ENCODE measurements at places on chromosomes 11 and 22.

GRCh38 chr11:41113160-41113559 lies 346.3 kb downstream of the LRRC4C start:
- no peak for DNase-seq

- DNase-seq, result no peak
Observed at GRCh38 chr11:118915941-118916841, 9.5 kb downstream of the BCL9L start.

GRCh38 chr22:47281126-47282106 lies 519.0 kb downstream of the TBC1D22A start:
- DNase-seq, result no peak

DNA sequence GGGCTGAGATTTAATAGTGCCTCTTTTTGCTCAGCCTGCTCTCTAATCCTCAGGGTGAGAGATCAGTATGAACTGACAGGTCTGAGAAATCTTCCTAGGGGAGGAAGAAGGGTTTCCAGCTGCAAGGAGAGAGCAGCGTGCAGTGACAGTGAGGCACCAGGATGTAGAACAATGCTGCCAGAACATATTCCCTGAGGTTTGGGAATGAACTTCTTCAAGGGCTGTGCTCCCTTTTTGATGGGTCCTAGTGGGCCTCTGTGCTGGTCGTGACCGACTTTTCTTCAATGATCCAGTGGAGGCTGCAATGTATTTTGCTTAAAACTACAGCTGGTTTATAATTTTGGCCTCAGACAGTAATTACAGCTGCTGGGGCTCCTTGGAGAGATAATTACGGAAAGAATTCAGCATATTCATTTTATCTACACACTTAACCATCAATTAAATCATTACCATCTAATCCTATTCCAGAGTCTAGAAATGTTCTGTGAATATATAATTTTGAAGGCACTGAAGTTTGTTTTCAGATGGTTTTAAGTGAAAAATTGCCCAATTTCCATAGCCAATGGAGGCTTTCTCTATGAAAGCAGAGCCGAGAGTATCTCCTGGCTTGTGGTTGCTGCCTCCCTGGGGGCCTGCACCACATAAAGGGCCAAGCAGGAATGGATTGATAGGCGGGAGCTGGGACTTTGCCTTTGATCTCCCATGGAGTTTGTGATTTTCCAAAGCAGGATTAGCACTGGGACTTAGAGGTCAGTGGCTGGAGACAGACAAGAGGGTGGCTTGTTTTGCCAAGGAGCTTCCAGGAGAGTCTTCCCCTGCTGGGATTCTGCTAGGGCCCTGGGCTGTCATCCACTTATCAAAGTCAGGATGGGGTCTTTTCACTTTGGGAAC lies 41.0 kb upstream of the OLFML1 start:
- DNase-seq, result no peak

DNA sequence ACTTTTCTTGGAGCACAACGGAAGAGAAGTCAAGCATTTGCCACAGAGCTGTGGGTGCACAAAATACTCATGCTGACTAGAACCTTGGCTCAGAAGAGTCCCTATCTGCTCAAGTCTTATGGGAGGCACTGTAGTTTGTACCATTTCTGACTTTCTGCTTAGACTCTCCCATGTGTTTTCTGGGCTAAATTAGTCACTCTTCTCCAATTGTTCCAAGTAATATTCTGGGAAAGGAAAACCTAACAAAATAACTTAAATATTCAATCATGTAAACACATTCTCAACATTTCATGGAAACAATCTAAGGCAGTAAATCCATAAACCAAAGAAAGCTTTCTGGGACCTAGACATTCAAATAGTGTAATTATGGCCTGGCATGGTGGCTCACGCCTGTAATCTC lies 220.7 kb downstream of the SWAP70 start:
- no peak for DNase-seq

DNA sequence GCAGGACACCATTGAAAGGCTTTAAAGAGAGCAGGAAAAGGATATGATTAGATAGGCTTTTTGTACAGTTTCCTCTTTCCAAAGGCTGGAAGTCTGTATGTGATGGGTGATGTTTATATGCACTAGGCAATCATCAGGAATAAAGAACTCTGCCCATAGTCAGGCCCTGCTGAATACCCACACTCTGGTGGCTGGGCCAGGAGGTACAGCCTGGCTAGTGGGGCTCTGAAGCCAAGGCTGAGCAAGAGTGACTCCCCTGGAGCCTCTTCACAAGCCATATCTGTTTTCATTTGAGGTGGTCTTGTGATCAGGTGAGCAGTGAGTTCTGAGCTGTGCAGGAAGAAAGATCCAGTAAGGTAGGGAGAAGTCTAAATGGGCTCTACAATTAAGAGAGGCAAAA lies 539.9 kb upstream of the CCDC90B start:
- no peak for DNase-seq
